ENCODE measurements at places on chromosomes 7 and 10. TPM values are rescaled to one million over a fixed set of nuclear protein-coding genes. Genes with fewer than 3 reads are reported as not detected.

TSPAN13 gene
- 24.3 TPM for polyA plus RNA-seq

ADRB1 gene
- 0.06 TPM for polyA plus RNA-seq

GRCh38 chr7:91435381-91436059 lies 171.3 kb downstream of the FZD1 start:
- DNase-seq, result no peak

GRCh38 chr7:129635300-129636029 lies 23.9 kb downstream of the NRF1 start:
- DNase-seq, result peak; percentile 57

DNA sequence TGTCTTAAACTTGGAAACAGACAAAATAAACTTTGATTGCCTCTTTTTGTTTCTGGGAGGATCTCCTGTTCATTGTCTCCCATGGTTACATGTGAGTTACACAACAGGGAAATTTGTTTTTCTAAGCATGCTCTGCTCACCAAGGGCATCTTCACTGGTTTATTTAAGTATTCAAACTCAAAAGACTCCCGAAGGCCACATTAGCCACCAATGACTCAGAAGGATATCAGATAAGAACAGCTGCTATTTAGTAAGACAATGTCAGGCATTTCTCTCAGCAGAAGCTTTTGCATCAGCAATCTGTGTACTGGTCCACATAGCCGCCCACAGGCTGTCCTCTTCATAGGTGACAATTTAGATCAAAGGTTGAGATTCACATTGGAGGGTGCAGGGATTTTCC lies 19.3 kb downstream of the OR6B1 start:
- DNase-seq, result no peak

DNA sequence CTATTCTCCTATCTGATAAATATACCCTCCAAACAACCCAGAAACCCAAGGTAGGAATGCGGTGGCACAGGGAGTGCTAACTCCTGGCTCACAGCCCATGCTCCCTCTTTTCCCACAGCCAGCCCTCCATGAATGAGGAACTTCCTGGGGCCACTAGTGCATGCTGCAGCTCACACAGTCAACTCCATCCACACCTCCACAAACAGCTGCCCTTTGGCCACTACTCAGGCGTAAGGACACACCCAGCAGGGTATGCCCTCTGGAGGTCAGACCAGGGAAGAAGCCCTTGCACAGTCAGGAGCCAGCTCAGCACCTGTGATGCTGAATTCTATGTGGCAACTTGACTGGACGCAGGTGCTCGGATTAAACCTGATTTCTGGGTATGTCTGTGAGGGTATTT lies 85.2 kb upstream of the PIK3CG start:
- no peak for DNase-seq

All from left renal cortex interstitium (tissue), 4 donors.